ENCODE measurements at places on chromosomes 2 and 18.

GRCh38 chr2:143474586-143474985 lies 345.4 kb downstream of the ARHGAP15 start:
- DNase-seq: no peak

DNA sequence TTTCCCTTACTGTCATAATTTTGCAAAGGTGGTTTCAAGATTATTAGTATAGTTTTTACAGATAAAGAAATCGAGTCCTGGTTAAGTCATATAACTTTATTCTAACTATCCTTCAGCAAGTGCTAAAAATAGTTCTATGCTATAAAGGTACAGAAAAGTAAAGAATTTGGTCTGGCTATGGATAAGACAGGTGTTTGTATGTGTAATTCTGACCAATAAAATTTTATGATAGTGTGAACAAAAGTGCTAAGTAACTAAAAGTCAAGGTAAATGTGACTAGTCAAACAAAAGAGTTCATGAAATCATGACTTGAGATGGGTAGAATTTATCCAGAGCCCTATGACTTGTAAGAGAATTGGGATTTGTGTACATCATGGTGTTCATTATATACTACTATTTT lies 140.7 kb downstream of the COMMD1 start:
- no peak for DNase-seq

- peak; percentile 58 for DNase-seq
These were observed 583 bp downstream of the CERS6 start for GRCh38 chr2:168456521-168457189.

GRCh38 chr2:111116843-111117597 lies 3.7 kb upstream of the BCL2L11 start:
- peak; percentile 77 for DNase-seq

GRCh38 chr2:210442457-210442856 lies 34.1 kb downstream of the LANCL1 start:
- DNase-seq: no peak

- DNase-seq: no peak
These were observed 81.0 kb upstream of the STK39 start for GRCh38 chr2:168328421-168328820.

DNA sequence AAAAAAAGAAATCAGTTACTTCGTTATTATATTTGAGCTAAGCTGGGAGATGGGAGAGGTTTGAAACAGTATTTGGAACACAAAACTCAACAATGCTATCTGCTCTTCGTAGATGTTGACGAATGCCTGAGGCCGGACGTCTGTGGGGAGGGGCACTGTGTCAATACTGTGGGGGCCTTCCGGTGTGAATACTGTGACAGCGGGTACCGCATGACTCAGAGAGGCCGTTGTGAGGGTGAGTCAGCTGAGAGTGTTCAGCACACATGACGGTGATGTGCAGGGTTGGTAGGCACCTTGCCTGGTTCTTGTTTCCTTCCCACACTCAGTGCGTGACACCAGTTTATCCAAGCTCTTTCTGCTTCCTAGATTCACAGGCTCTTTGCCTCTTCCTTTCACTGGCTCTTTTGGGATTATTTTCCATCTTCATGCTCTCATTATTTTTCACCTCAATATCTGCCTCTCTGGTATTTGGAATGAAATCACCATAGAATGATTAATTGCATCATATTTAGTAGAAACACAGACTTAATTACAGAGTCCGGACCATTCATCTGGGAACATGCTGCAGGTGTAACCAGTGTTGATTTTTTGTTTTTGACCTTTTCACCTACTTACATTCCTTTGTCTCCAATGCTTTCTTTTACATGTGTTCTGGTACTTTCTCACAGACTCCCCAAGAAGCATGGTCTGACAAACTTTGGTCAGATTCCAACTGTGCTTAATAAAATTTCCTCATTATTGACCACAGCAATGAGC lies 200.6 kb upstream of the RASGRP3 start:
- DNase-seq: peak; percentile 43

DNA sequence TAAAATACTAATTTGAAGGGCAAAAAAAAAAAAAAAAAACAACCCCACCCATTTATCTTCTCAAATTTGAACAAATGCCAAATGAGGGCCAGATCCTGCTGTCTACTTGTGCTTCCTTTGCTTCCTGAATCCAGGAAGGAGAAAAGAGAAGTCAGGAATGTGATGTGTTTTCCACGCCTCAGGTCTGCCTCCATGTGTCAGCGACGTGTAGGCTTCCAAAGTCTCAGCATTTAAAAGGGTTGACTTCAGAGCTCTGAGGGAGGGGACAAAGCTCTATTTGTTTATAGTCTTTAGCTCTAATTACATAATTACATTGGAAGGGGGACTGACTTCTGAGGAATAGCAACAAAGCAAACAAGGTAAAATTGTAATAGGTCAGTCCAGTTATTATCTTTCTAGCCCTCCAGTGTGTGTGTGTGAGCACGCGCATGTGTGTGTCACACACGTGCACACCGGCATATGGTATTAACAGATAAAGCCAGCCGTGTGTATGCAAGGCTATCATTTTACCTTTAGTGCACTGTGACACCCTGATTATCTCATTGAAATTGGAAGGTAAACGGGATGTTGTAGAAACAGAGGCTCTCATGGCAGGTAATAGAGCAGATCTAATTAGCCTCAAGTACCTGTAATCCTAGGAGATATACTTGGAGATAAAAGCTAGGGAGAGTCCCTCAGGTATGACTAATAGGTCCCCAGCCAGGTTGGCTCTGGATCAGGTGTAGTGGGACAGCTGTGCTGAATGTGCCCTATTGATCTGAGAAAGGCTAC lies 911.4 kb upstream of the ZEB2 start:
- DNase-seq: no peak

DNA sequence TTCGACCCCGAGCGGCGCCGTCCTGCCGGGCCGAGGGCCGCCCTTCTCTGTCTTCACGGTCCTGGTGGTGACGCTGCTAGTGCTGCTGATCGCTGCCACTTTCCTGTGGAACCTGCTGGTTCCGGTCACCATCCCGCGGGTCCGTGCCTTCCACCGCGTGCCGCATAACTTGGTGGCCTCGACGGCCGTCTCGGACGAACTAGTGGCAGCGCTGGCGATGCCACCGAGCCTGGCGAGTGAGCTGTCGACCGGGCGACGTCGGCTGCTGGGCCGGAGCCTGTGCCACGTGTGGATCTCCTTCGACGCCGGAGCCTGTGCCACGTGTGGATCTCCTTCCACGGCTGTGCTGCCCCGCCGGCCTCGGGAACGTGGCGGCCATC lies 45.0 kb downstream of the DDX18 start:
- DNase-seq: no peak

- DNase-seq: no peak
These were observed 169.7 kb upstream of the LRP1B start for GRCh38 chr2:142300517-142300916.

DNA sequence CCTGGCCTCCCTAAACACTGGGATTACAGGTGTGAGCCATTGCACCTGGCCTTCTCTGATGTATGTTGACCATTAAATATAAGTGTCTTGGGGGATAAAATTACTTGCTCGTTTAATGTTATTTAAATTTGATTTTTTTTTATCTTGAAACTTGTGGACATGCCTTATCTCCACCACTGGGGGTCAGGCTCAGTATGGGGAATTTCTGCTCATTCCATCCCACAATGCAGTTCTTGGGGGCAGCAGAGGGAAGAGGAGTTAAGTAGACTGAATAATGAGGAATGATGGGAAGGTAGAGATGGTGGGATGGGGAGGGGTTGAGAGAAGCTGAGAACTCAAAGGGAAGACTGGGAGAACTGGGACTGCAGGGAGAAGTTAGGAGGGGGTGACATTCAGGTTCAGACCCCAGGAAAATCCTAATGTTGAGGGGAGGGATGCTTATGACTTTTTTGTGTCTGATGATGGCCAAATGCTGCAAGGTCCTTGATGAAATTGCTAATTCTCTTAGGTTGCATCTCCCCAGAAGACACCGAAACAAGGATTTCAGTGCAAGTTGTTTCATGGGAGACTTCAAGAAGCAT lies 174.2 kb downstream of the MIB1 start:
- no peak for DNase-seq

DNA sequence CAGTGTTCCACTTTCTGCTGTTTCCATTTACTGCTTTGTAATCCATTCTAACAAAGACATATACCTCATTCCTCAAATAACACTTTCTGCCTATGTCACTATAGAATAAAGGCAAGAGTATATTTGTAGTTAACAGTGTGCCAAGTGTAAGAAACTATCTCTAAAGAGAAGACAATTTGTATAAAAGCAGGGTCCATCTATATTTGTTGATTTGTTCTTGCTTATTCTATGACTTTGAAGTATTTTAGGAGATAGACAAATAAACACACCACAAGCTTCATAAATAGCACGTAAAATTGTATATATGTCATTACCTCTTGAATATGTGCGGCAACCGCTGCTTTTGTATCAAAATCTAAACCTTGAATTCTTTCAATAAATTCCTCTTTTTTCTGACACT lies 56.0 kb downstream of the CCDC88A start:
- no peak for DNase-seq

DNA sequence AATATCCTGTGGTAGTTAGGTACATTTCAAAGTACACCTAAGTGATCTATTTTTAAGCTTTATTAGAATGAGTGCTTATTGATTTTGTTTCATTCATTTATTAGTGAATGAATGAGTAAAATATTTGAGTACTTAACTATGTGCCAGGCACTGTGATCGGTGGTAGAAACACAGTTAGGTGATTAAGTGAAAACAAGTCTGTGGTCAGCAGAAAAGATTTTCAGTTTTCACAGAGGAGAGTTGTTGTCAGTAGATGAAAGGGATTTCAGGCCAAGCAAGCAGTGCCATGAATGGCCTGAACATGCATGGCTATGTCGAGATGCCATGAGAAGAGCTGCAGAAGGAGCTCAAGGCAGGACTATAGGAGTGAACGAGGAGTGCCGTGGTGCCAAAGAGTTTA lies 85.9 kb downstream of the SPTBN1 start:
- no peak for DNase-seq

- DNase-seq: no peak
These were observed 237.3 kb downstream of the C1D start for GRCh38 chr2:67825476-67825875.

DNA sequence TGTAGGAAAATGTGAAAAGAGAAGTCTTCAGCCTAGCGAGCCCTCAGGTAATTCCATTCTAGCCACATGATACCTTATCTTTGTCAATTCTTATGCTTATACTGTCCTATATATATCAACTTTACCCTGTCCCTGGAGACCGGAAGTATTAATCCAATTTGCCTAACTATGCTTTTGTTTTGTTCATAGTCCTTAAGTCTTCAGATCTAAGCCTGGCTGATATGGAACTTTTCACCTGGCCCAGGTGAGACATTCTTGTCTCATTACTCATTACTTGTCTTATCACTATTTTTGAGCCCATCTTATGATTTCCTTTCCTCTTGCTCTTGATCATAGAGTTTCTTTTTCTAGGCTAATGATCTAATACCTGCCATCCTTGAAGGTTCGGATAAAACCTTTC lies 194.1 kb upstream of the FANCL start:
- no peak for DNase-seq

GRCh38 chr2:219902891-219903552 lies 275.6 kb downstream of the SLC4A3 start:
- DNase-seq: no peak

DNA sequence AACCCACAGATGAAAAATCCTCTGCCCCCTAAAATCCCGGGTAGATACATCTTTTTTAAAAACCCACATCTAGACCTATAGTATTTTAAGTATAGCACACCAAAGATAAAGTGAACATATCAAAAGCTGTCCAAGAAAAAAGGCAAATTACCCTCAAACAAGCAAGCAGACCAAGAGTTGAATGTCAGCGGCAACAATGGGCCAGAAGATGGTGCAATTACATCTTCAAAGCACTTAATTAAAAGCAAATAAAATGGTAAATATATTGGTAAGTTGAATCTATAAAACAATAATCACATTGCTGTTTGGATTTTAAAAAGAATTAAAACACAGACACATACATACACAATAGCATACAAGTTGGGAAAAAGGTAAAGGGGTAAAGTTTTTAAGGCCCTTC lies 98.5 kb downstream of the MYOM1 start:
- DNase-seq: no peak

GRCh38 chr2:109258376-109258775 lies 129.4 kb downstream of the SH3RF3 start:
- DNase-seq: no peak

DNA sequence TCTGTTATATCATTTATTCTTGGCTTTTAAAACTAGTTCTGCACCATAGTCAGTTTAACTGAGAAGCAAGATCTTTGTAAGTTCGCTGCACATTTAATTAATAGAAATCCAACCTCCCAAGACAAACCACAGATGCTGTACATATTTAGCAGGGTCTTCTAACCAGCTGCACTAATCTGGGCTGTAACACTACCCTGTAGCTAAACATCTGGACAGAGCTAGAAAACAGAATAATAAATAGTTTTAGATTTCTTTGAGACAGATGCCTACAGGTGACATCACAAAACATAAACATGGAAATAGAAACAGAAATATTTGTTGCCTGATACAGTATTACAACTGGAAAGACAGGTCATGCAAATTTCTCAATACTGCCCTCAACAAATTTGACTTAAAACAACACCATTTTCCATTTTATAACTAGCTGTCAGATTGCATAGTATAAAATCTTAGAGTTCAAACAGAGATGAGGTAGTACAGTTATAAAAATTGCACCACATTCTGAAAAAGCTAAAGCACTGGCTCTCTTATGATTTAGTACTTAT lies 315.1 kb downstream of the NR4A2 start:
- DNase-seq: no peak

DNA sequence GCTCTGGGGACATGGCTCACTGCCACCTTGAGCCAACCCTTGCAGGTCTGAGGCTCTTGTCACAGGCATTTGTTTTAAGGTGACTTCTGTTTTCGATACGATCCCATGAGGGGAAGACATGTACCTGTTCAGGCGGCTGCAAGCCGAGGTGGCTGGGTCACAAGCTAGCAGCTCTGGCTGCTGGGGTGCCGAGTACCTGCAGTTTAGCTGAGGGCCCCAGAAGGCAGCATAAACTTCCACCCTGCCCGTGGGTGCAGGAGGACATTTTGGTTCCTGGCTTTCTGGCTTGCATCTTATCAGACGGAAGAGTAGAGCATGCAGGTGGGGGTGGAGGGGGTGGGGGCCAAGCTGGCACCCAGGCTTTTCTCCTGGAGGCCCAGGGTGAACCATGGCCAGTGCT lies 28.4 kb downstream of the COA5 start:
- DNase-seq: peak; percentile 9

DNA sequence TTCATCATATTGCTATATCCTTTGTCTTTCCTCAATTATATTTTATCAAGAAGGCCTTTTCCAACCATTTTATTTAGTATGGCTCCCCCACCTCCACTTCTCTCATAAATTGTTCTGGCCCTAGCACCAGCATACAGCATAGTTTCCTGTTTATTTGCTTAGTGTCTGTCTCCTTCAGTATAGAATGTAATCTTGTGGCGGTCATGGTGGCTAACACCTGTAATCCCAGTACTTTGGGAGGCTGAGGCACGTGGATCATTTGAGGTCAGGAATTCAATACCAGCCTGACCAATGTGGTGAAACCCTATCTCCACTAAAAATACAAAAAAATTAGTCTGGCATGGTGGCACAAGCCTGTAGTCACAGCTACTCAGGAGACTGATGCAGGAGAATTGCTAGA lies 39.6 kb upstream of the CLASP1 start:
- no peak for DNase-seq

- DNase-seq: no peak
These were observed 221.1 kb upstream of the TPO start for GRCh38 chr2:1192121-1192520.

Measured in stimulated activated CD8-positive, alpha-beta memory T cell treated with anti-CD3 and anti-CD28 coated beads, Interleukin-4, amount 100 ng/mL, for 48 hours (primary cell).